ENCODE measurements at places on chromosomes 7 and 10. TPM values are rescaled to one million over a fixed set of nuclear protein-coding genes. Genes with fewer than 3 reads are reported as not detected.

GNAT3 gene
- not detected for total RNA-seq

DNA sequence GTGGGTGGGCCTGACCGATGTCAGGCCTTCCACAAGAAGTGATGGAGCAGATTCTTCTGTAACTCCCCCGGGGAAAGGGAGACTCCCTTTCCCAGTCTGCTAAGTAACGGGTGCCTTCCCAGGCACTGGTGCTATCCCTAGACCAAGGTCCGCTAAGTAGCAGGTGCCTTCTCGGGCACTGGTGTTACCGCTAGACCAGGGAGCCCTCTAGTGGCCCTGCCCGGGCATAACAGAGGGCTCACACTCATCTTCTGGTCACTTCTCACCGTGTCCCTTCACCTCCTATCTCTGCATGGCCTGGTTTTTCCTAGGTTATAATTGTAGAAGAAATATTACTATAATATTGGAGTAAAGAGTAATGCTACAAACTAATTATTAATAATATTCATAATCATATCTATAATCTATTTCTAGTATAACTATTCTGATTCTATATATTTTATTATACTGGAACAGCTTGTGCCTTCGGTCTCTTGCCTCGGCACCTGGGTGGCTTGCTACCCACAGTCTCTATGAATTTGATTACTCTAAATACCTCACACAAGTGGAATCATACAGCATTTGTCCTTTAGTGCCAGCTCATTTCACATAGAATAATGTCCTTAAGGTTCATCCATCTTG lies 1378.7 kb downstream of the XPNPEP1 start:
- H3K36me3 ChIP-seq, result no peaks in the 10 kb centered on the region
- no peak overlapping the region for H3K4me3 ChIP-seq
- DNase-seq, result peak; percentile 23
- H3K27me3 ChIP-seq, result no peaks in the 10 kb centered on the region
- no peak overlapping the region for H3K27ac ChIP-seq
- no peaks in the 10 kb centered on the region for H3K4me1 ChIP-seq

GRCh38 chr10:8978100-8978499 lies 923.6 kb downstream of the GATA3 start:
- H3K4me1 ChIP-seq, result no peaks in the 10 kb centered on the region
- DNase-seq, result no peak

LIPJ gene
- total RNA-seq, result not detected

VWC2 gene
- not detected for total RNA-seq

TRPV6 gene
- total RNA-seq, result not detected

DNA sequence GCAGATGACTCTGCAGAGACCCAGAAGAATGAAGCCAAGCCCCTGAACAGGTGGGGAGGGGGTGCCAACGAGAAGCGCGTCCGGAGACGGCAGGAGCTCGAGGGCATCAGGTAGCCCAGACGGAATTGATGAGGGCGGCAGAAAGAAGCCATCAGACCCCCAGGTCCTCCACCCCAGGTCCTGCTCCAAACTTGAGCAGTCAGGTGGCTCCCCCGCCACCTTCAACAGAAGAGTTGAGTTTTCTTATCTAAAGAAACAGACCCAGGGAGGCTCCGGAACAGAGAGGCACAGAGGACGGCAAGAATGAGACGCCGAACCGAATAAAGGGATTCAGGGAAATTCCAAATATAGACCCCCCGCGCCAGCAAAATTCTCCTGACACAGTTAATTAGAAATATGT lies 22.2 kb downstream of the RGS10 start:
- no peak for DNase-seq
- H3K4me1 ChIP-seq, result peaks cover 24% of the 10 kb centered on the region
- no peak overlapping the region for H3K27ac ChIP-seq
- H3K4me3 ChIP-seq, result no peak overlapping the region
- no peaks in the 10 kb centered on the region for H3K27me3 ChIP-seq

- no peak overlapping the region for H3K4me3 ChIP-seq
- DNase-seq, result no peak
- H3K27me3 ChIP-seq, result no peaks in the 10 kb centered on the region
- H3K27ac ChIP-seq, result no peak overlapping the region
- peaks cover 15% of the 10 kb centered on the region for H3K4me1 ChIP-seq
These were observed 79.5 kb downstream of the CUX1 start for GRCh38 chr7:101896941-101897340.

- no peaks in the 10 kb centered on the region for H3K36me3 ChIP-seq
- DNase-seq, result peak; percentile 12
- no peak overlapping the region for H3K4me3 ChIP-seq
These were observed 544.4 kb downstream of the SH2D4B start for GRCh38 chr10:81081887-81082620.

PPP1R9A gene
- total RNA-seq, result not detected

CYP3A4 gene
- total RNA-seq, result not detected

MMD2 gene
- not detected for total RNA-seq

GRCh38 chr10:84613336-84614021 lies 285.1 kb downstream of the CCSER2 start:
- H3K27me3 ChIP-seq, result no peaks in the 10 kb centered on the region
- DNase-seq, result no peak
- no peaks in the 10 kb centered on the region for H3K4me1 ChIP-seq
- H3K36me3 ChIP-seq, result no peaks in the 10 kb centered on the region

GRCh38 chr7:81074406-81074805 lies 155.6 kb upstream of the SEMA3C start:
- no peak overlapping the region for H3K4me3 ChIP-seq
- H3K4me1 ChIP-seq, result no peaks in the 10 kb centered on the region
- H3K27ac ChIP-seq, result no peak overlapping the region
- no peaks in the 10 kb centered on the region for H3K27me3 ChIP-seq
- no peak for DNase-seq
- no peaks in the 10 kb centered on the region for H3K36me3 ChIP-seq

- H3K36me3 ChIP-seq, result no peaks in the 10 kb centered on the region
- no peak overlapping the region for H3K4me3 ChIP-seq
- no peak overlapping the region for H3K27ac ChIP-seq
- peak; percentile 73 for DNase-seq
These were observed 39.9 kb downstream of the DKK1 start for GRCh38 chr10:52353960-52354394.

DNA sequence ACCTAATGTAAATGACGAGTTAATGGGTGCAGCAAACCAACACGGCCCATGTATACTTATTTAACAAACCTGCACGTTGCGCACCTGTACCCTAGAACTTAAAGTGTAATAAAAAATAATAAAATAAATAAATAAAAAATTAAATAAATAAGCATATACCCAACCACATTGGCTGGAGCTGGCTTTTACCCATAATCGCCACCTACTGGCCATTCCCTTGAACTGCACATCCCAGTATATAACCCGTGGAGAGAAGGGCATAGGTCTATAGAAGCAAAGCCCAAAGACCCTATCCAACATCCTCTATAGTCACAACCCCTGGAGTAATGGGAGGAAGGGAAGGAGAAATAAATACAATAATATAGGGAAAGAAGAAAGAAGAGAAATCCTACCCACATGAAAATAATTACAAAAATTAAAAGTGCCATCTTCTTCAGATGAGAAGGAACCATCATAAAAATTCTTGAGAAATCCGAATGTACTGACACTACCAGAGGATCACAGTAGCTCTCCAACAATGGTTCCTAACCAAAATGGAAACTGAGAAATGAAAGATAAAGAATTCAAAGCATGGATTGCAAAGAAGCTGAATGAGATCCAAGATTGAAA lies 65.6 kb downstream of the TWIST1 start:
- H3K27ac ChIP-seq, result no peak overlapping the region
- H3K4me1 ChIP-seq, result no peaks in the 10 kb centered on the region
- peak; percentile 38 for DNase-seq
- H3K4me3 ChIP-seq, result no peak overlapping the region

EVX1 gene
- total RNA-seq, result not detected

GRCh38 chr7:132412435-132412834 lies 163.8 kb downstream of the PLXNA4 start:
- H3K4me1 ChIP-seq, result no peaks in the 10 kb centered on the region
- H3K27ac ChIP-seq, result no peak overlapping the region
- H3K36me3 ChIP-seq, result no peaks in the 10 kb centered on the region
- no peak overlapping the region for H3K4me3 ChIP-seq

DNA sequence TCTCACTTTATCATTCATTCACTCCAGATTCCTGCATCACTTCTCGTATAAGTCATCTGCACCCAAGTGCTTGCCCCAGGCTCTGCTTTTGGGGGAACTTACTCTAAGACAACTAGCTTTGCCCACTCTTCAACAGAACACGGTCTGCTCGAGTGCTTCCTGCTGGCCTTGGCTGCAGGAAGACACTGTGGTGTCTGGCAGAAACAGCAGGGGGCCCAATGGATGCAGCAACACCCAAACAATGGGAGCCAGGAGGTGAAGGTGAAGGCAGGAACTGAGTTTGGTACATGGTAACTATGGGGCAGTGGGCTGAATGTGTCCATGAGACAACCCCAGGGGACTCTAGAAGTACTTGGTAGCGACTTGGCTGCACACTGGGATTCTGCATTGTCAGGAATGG lies 344.0 kb downstream of the REEP3 start:
- no peak overlapping the region for H3K27ac ChIP-seq
- H3K4me3 ChIP-seq, result no peak overlapping the region
- no peaks in the 10 kb centered on the region for H3K4me1 ChIP-seq
- H3K27me3 ChIP-seq, result peaks cover 2% of the 10 kb centered on the region
- DNase-seq, result no peak

DNA sequence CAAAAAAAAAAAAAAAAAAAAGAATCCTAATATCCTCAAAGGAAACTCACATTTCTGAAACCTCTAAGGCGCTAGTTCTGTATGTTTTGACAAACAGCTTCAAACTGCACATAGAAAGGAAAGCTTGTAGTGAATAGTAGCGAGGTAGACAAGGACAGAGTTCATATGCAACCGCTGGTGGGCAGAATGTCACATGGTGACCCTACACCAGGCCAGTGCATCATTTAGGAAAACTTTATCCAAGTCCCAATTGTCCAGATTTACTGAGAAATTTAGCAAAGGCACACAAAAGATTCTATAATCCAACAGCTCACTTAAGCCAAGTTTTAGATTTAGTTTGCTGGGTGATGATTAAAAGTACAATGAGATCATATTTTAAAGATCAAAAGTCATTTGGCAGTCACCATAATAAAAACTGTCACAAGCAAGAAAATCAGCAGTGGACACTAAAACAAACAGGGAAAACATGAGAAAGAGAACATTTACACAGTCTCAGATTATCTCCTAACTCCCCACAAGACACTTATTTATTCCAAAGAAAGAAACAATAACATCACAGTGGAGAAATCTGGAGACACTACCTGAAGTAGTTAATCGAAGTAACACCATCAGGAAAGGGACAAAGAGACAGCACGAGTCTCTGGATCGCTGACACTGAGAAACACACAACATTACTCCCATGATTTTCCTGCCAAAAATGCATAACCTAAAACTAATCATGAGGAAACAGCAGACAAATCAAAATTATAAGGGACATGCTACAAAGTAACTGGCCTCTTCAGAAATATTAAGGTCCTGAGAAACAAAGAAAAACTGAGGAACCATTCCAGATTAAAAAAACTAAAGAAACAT lies 20.2 kb downstream of the FAM204A start:
- H3K27ac ChIP-seq, result no peak overlapping the region
- DNase-seq, result no peak
- peaks cover 7% of the 10 kb centered on the region for H3K36me3 ChIP-seq
- no peaks in the 10 kb centered on the region for H3K4me1 ChIP-seq

DNA sequence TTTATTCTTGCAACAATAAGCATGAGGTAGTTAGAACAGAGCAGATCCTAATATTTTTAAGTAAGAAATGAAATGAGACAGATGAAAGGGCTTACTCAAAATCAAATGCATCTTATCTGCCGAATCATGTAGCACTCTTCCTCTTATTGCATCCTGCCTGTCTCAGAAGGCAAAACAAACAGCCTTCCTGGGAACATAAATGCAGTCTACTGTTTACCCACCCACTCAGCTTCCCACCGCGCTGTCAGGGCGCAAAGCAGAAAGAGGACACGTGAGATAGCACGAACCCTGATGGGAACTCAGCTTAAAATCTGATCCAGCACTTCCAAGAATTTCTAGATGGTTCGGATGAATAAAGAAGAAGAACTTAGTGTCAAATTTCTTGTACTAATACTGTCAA lies 114.4 kb upstream of the CDK1 start:
- no peak overlapping the region for H3K27ac ChIP-seq
- no peak for DNase-seq
- H3K4me1 ChIP-seq, result peaks cover 2% of the 10 kb centered on the region
- H3K27me3 ChIP-seq, result no peaks in the 10 kb centered on the region
- H3K4me3 ChIP-seq, result no peak overlapping the region

DNA sequence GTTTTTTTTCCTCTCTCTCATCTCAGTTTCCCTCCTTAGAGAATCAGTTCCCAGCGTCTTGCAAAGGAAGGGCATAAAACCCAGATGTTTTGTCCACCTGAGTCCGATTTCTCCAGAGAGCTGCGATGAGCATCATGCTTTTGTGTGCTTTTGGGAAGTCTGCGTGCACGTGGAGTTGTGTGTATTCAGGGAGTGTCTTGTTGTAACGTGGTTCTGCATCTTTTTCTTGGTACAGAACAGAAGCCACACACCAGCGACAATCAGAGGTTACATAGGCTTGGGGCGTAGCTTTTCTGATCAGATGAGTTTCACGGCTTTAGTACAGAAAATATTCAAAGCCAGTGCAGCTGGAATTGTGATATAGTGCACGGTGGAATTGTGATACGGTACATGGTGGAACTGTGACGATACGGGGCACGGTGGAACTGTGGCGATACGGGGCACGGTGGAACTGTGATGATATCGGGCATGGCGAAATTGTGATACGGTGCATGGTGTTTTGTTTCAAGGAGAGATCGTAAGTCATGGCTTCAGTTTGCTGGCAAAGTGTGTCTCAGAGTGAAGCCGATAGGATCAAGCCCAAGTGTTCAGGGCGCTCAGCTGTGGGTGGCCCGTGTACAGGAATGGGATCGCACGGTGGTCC lies 32.8 kb downstream of the FOXK1 start:
- H3K36me3 ChIP-seq, result peaks cover 11% of the 10 kb centered on the region
- no peaks in the 10 kb centered on the region for H3K27me3 ChIP-seq
- H3K4me1 ChIP-seq, result peaks cover 20% of the 10 kb centered on the region
- H3K4me3 ChIP-seq, result peak overlapping the region; percentile 6

FOXI2 gene
- total RNA-seq, result not detected

ANKMY2 gene
- total RNA-seq, result 41.9 TPM

DNA sequence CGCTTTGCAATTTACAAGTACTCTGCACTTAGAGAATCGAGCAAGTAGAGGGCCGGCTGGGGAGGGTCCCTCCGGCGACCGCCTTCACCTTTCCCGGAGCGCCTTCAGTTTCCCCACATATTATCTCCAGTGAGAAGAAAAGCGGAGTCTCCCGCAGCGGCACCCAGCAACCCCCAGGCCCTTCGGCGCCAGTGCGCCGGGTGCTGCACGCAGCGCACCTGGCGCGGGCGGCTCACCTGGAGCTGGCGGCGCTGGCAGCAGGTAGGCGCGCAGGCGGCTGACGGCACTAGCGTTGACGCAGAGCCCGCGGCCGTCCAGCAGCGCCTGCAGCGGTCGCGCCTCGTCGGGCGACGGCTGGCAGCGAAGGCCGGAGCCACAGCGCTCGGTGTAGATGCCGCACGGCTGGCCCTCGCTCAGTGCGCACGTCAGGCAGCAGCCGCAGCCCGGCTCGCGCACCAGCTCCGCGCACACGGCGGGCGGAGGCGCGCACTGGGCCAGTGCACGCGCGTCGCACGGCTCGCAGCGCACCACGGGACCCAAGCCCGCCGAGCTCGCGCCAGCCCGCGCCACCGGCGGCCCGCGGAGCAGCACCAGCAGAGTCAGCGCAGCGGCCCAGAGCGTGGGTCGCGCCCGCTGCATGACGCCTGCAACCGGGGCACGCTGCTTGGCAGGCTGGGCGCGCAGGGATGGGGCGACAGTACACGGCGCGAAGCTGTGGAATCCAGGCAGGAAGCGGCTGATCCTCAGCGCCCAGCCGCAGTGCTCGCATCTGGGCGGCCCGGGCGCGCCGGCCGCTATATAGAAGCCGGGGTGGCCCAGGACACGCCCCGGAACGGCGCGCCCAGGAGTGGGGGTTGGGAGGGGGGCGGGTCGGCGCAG lies at the start of gene IGFBP3:
TSS of gene IGFBP3 (minus strand) at position 771 of the 879 bp plus-strand sequence. CDS start at position 639, 132 bp downstream.
- peaks cover 10% of the 10 kb centered on the region for H3K36me3 ChIP-seq
- H3K4me1 ChIP-seq, result peaks cover 17% of the 10 kb centered on the region
- DNase-seq, result peak; percentile 69
- H3K4me3 ChIP-seq, result peak within 1 kb of the TSS; percentile 85
- peak within 1 kb of the TSS; percentile 47 for H3K27ac ChIP-seq

Data from IMR-90 (cell line).